Activated B cell treated with CpG ODN at 0.5 μM for 24 hours (primary cell): ENCODE measurements at places on chromosomes 16 and 17.

DNA sequence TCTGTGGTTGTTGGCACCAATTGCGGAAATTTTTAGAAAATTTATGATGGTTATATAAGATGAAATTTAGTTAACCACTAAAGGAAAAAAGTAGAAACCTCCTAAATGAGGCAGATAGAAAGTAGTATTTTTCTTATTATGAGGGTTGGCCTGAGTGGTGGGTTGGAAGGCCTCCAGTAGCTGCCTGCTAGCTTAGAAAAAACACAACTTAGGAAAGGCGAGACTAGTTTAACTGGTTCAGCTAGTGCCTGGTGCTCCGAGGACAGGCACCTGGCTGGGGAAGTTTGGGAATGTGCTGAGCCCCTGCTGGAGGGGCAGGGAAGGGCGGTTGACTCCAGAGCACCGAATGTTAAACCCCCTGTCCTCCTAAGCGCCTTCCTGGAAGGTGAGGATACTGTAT is 19.9 kb downstream of the LDHD start:
- no peak for DNase-seq

GRCh38 chr17:33519692-33520091 is 226.6 kb upstream of the ASIC2 start:
- DNase-seq = no peak

DNA sequence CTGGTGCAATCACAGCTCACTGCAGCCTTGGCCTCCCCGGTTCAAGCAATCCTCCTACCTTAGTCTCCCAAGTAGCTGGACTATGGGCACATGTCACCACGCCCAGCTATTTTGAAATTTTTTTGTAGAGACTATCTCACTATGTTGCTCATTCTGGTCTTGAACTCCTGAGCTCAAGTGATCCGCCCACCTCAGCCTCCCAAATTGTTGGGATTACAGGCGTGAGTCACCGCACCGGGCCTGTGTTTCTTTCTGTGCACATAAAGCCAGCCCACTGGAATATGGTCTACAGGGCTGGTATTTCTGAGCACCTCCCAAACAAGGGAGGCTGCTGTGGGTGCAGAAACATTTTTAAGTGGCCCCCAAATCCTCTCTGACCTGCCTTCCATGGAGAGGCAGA is 8.4 kb downstream of the TMEM95 start:
- DNase-seq = no peak

DNA sequence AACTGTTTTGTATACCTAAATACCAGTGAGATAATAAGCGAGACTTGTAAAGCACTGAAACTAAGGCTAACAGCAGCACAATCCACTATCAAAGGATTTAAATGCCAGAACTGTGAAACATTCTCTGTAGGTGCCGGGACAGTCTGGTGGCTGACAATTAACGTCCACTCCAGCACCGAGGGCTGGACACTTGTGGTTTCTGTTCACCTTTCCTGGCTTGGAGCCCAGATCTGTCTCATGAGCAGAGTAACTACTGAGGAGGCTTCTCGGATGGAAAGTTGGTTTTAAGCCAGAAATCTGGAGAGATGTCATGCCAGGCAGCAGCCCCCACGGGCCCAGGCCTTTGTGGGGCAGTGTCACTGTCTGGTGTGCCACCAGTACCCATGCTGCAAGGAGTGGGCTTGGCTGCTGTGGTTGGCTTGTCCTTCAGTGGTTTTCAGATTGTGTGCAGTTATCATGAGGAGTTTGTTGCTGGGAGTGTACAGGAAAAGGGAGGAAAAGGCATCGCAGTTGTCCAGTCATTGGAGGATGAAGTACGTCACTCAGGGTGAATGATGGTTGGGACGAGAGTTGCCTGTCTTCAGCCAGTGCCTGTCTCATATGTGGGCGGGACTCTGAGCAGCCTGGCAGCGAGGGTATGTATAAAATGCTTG is 35.5 kb downstream of the UBN1 start:
- no peak for DNase-seq

DNA sequence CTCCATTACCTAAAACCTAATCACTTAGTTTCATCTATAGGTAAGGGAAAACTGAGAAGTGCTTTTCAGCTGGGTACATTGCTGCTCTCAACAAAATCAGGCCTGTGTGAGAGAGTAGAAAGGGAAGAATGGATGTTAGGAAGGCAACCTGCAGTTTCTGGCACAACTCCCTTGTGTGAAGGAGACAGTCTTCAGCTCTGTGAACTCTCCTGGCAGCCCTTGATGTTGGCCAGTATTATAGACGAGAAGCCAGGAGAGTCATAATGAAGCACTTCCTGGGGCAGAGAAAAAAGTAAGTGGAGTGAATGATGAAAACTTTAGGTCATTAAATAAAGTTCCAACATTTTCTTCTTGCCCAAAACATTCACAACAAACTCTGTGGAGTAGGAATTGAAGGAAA is 260.1 kb downstream of the IRX3 start:
- no peak for DNase-seq

DNA sequence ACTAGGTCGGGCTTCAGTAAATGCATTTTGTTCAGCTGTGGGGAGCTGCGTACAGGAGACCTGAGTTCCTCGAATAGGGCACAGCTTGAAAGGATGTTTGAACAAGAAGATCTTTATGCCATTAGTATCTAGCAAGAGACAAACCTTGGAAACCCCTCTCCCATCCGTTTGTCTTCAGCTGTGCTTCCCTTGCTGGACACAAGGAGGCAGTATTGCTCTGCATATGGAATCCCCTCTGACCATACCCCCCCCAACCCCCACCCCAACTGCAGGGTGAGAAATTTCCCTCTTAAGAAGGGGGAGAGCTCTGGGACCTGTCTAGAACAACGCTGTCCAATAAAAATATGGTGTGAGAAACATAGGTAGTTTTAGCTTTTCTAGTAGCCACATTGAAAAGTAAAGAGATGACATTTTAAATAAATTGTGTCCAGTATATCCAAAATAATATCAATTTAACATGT is 1.6 kb downstream of the MRM1 start:
- peak; percentile 34 for DNase-seq

GRCh38 chr17:51435641-51436091 is 175.3 kb downstream of the UTP18 start:
- DNase-seq = no peak

DNA sequence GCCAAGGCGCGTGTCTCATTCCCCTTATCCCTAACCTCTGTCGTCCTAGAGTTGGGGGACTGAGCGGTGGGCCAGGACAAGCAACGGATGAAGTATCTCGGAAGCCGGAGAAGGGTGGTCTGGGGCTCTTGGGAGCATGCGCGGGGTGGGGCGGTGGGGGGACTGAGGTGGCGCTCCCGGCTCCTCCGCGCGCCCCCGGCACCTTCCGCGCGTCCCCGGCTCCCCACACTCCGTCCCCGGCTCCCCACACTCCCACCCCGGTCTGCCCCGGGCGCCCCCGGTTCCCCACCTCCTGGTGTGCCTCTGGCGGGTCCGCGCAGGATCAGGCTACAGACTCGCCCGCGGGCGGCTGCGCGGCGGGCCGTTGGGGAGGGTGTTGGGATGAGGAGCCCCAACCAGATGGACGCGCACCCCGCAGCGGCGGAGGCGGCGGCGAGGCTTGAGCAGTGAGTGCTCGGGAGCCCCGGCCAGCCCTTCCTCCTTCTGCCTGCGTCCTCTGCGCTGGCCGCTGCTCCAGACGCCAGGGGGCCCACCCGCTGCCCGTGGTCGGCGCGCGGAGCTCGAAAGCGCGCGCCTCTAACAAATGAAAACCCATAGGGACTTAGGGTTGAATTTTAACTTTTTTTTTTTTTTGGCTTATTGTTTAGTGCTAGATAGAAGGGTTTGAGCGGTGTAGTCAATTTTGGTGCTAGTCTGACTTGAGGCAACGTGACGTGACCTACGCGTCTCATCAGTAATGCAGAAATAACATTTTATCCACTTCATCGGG is 5.6 kb upstream of the CRYM start:
- DNase-seq = peak; percentile 51

DNA sequence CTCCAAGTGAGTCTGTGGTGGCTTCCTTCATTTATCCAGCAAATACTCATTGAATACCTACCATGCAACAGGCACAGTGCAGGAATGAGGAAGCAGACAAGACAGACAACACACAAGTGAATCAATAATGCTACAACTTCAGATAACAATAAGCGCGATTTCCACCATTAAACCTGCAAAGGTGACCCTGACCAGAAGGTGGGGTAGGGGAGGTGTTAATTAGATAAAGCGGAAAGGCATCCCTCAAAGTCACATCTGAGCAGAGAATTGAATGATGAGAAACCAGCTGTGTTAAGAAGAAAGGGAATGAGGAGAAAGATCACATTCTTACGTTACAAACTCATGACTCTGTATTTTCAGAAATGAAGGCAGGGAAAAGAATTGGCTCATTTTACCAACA is 26.3 kb downstream of the ZZEF1 start:
- DNase-seq = no peak

DNA sequence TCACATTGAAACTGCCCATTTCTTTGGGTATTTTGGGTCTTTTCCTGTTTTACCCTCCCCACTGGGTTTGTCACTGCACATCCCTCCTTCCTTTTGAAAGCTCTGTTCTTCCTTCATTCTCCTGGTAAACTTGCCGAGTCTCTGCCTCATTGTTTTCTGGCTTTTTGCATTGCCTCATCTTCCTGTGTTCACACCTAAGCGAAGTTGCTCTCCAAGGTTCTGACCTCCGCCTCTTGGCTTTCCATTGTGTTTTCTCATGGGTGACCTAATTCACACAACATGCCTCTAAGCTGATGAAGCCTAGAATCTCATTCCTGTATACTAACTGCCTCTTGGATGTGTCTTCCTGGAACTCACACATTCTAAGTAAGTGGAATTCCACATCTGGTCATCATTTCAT is 1096.1 kb upstream of the EEF2KMT start:
- DNase-seq = no peak

GRCh38 chr16:70267516-70267915 is 15.8 kb upstream of the EXOSC6 start:
- no peak for DNase-seq

DNA sequence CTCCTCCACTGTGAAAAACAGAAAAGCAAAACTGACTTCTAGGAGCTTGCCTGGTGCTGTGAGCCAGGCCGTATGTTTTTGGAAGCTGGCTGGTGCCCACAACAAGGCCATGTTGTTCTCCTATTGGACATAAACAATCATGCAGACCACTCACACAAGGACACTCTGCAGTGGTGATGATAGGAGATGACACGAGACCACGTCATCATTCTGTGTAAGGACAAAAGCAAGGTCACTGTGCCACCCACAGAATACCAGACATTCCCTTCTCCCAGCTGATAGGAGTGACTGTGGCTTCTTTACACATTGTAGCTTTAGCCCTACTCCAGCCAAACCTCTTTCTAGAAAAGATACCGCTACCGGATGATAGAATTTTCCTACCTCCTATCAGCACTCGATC is 47.7 kb upstream of the LCMT1 start:
- DNase-seq = no peak

- no peak for DNase-seq
These were observed 14.6 kb downstream of the USP22 start for GRCh38 chr17:21028192-21028591.

DNA sequence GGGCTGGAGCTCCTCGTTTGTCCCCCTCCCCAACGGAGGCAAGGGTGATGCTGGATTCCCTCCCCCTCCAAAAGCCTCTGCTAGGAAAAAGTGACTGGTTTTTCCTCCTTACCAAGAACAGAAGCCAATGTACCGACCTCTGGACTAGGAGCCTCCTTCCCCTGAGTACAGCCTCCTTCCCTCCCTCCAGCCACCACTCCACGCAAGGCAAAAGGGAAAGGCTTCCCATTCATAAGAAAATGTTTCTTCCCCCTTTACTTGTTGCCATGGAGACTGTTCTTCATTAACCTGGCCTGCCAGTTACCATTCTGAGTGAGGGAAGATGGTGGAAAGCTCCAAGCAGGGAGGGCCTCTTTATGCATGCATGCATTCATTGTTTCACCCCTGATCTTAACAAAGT is 4.3 kb upstream of the PIMREG start:
- no peak for DNase-seq

DNA sequence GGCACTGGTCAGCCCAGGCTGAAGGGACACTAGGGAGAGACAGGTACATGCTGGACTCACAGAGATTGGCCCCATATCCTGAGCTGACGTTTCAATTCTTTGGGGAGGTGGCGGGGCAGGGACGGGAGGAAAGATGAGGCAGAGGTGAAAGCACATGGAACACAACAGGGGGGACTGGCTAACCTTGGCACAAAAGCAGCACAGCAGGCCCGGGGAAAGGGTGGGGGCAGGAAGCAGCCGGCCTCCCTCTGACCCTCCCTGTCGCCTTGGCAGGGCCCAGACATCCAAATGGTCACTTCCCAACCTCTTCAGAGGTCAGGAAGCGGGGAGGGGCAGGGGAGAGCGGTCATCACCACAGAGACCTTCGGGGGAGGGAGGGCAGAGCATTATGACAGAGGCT is 6.6 kb downstream of the VAT1 start:
- no peak for DNase-seq

DNA sequence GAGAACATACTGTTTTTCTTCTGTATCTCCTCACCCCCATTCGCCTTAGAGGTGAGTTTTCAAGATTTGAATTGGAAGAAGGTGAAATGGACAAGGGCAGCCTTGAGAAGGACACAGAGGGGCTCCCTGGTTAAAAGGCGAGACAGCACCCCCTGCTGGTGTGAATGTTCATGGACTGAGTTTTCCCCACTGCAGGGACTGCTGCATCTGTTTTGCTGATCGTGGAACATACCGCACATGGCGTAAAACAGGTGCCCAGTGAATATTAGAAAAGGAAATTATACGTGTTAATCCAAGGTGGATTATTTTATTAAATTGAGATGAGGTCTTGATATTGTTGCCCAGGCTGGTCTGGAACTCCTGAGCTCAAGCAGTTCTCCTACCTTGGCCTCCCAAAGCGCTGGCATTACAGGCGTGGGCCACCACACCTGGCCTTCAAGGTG is 54.5 kb downstream of the NDE1 start:
- peak; percentile 53 for DNase-seq

DNA sequence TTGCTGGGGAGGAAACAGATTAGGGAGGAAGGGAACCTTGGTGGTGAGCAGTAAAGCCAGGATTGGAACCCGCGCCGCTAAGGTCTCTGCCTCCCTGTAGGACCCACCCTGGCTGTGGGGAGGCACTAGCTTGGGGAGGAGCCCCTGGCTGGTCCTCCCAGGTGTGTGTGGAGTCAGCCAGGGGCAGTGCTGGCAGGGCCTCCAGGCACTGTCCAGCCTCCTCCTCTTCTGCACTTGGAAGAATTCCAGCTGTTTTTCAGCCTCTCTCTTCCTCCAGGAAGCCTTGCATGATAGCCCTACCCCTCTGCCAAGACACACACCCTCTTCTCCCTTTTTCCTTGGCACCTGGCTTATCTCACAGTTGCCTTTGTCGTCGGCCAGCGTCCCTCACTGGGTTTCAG is 34.8 kb downstream of the TMEM235 start:
- no peak for DNase-seq

DNA sequence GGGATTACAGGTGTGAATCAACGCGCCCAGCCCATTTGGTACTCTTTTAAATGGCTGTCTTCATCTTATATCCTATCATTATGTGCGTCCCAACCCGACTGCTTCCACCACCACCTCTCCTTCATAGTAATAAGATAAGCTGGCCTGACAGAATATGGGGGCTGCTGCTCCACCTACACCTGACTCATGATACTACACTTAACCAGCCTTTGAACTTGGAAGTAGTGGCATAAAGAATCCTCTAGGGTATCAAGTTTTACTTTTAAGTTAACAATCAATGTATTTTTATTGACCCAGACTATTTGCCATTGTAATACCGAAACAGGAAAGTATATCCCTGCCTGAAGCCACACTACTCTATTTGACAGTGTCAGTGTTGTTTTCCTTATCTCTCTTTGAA is 18.8 kb downstream of the PDZD9 start:
- DNase-seq = no peak
